ENCODE measurements at places on chromosomes 16 and 17.
A peak's percentile ranks its signal among the peaks of the same experiment; 100 is the strongest.

DNA sequence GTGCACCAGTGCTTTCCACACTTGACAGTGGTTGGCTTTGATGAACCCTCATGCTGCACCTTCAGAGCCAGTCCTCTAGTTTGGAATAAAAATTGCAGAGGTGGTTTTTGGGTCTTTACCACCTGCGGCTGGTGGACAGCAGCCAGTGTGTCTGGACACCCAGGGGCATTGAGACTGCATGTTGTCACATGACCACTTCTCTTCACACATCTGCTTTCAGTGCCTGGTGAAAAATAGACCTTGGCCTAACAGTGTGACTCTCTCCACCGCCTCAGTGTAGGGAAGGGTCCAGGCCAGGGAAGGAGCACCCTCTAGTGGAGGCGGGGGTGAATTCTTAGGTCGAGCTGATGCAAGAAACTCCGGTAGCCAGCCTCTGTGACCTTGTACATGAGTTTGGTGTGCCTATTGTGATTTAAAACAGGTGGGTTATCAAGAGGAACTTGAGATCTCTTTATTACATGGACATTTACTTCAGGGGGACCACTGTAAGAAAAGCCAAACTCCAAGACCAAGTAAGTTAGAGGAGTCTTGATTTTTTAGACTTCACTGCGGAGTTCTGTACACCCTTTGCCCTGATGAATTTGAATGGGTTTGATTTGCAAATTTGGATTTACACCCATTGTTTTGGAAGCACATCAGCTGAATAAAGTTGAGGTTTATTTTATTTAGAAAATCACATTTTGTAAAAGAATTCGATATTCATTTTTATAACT, 17.9 kb downstream of the GOSR2 start:
- peak; percentile 72 for DNase-seq

DNA sequence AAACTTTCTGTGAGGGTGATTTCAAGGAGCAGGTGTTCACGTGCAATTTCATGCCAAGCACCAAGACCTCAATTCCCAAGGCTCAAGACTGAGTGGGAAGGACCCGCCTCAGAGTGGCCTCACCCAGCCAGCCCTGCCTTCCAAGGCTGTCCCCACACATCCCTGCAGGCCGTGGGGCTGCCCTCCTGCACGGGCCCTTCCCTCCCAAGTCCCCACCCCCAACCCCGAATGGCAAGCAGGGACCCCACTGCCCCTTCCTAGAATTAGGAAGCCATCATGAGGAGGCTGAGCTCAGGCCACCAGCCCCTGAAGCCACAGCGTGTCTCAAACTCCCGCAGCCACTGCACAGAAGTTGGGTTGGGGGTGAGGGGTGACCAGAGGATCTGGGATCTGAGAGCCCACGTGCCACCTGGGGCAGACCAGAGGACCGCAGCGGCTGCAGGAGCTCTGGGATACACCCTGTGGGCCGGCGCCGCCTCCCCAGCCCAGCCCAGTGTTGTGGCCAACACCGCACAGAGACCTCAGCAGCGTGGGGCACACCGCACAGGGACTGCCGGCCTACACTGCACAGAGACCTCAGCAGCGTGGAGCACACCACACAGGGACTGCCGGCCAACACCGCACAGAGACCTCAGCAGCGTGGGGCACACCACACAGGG, 20.7 kb downstream of the GNPTG start:
- DNase-seq, result no peak

- DNase-seq, result no peak
These were observed 190.0 kb upstream of the CIBAR2 start for GRCh38 chr16:85302018-85302847.

- no peak for DNase-seq
These were observed 9.2 kb downstream of the NACA2 start for GRCh38 chr17:61581611-61582349.

- no peak for DNase-seq
These were observed 3.5 kb upstream of the CDC27 start for GRCh38 chr17:47192554-47192953.

- no peak for DNase-seq
These were observed 432.4 kb downstream of the SOX9 start for GRCh38 chr17:72553051-72553755.

DNA sequence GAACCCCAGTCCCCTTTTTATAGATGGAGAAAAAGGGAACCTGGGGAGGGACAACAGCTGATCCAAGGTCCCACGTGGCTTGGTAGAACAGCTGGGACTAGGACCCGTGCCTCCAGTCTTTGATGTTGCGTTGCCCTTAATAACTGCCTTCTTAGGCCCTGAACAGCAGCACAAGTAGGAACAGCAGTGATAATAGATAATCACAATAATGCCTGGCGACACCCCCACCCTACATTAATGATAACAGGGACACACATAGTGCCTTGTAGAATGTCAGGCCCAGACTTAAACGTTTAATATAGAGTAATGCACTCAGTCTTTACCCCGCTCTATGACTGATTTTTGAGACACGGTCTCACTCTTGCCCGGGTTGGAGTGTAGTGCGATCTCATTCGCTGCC, 96.4 kb downstream of the ABCC6 start:
- no peak for DNase-seq

GRCh38 chr17:77393274-77393600, 252.5 kb downstream of the SEC14L1 start:
- no peak for DNase-seq

- DNase-seq, result no peak
These were observed 244.1 kb upstream of the MAF start for GRCh38 chr16:79844603-79845002.

Measured in MCF 10A (cell line).